Endodermal cell (in vitro differentiated cells): ENCODE measurements at places on chromosomes 11 and 22.
A peak's percentile ranks its signal among the peaks of the same experiment; 100 is the strongest.

DNA sequence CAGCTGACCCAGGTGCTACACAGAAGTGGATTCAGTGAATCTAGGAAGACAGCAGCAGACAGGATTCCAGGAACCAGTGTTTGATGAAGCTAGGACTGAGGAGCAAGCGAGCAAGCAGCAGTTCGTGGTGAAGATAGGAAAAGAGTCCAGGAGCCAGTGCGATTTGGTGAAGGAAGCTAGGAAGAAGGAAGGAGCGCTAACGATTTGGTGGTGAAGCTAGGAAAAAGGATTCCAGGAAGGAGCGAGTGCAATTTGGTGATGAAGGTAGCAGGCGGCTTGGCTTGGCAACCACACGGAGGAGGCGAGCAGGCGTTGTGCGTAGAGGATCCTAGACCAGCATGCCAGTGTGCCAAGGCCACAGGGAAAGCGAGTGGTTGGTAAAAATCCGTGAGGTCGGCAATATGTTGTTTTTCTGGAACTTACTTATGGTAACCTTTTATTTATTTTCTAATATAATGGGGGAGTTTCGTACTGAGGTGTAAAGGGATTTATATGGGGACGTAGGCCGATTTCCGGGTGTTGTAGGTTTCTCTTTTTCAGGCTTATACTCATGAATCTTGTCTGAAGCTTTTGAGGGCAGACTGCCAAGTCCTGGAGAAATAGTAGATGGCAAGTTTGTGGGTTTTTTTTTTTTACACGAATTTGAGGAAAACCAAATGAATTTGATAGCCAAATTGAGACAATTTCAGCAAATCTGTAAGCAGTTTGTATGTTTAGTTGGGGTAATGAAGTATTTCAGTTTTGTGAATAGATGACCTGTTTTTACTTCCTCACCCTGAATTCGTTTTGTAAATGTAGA lies 1.7 kb downstream of the MALAT1 start:
- peak; percentile 61 for DNase-seq

DNA sequence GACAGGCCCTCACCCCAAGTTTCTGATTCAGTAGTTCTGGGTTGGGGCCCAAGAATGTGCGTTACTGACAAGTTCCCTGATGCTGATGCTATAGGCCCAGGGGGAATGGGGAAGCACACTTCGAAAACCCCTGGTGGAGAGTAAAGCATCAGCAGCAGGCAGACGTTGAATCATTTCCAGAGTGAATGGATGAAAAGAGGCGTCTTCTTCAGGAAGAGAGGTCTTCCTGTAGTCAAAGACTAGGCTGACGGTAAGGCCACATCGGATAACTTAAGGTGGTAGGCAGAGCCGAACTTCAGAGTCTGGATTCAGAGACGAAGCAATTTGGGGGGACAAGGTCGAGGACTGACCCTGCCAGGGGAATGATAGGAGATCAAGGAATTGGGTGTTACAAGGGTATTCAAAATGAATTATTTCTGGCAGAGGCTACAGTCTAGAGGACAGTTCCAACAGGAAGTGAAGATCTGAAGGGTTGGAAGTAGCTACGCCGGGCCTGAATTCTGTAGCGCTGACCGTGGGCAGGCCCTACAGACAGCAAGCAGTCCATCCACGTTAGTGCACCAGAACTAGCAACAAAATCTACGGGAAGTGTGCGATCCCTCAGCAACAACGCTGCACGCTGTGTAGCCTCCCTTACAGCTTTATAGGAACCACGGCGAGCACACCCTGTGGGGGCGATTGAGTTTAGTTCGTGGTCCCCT lies 862 bp upstream of the CENATAC start:
- DNase-seq: peak; percentile 63

- DNase-seq: no peak
These were observed 147.2 kb upstream of the BDNF start for GRCh38 chr11:27847496-27847895.

- DNase-seq: peak; percentile 88
These were observed at the start of gene NOX4 for GRCh38 chr11:89490981-89491690. NOX4 (minus strand) TSS chr11:89491375; CDS start chr11:89491246, 129 bp downstream.

- DNase-seq: no peak
These were observed 45.3 kb upstream of the PPARA start for GRCh38 chr22:46104881-46105493.

DNA sequence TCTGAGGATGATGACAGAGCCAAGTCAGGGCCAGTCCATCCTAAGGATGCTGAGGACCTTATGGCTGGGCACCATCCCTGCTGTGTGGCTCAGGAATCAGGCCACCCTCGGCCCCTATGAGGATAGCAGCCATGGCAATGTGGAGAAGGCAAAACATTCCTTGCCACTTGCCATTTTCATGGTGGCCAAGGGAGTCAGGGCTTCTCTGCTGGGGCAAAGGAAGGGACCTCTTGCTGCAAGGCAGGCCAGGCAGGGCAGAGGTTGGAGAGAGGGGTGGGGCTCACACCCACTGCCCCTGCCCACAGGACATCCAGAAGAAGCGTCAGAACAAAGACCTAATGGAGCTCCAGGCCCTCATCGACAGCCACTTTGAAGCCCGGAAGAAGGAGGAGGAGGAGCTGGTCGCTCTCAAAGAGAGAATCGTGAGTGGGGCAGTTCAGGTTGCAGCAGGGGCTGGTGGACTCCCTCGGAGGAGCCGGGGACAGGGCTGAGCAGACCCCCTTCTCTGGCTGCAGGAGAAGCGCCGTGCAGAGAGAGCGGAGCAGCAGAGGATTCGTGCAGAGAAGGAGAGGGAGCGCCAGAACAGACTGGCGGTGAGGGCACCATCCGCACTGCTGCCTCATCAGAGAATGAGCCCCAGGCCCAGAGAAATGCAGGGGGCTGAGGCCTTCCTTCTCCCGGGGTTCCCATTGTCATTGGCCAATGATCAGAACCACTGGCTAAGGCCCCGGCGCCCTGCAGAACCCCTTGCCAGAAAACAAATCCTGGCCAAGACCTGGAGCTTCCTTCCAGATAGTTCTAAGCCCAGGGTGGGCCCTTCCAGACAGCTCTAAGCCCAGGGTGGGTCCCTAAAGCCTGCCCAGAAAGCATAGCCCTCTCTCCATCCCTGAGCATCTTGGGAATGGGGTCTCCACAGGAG lies 13.5 kb upstream of the MRPL23 start:
- no peak for DNase-seq

DNA sequence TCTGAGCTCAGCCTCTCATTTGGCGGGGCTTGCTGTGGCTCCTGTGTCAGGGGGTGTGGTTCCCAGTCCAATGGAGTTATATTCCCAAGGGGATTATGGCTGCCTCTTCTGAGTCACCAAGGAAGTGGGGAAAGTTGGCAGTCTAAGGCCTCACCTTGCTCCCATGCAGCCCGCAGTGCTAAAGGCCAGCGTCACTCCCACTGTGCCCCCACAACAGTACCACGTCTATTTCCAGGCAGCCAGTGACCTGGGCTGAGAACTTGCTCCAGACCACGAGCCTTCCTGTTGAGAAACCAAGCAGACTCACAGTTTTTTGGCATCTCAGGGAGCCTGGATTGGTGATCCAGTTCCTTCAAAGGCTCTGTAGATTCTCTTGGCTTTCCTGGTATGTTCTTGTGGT lies 45.6 kb downstream of the OR2AT4 start:
- DNase-seq: peak; percentile 43

GRCh38 chr11:30583476-30584280 lies 2.5 kb downstream of the MPPED2 start:
- DNase-seq: peak; percentile 77

- peak; percentile 30 for DNase-seq
These were observed 14.4 kb downstream of the KCNQ1 start for GRCh38 chr11:2459016-2459725.

DNA sequence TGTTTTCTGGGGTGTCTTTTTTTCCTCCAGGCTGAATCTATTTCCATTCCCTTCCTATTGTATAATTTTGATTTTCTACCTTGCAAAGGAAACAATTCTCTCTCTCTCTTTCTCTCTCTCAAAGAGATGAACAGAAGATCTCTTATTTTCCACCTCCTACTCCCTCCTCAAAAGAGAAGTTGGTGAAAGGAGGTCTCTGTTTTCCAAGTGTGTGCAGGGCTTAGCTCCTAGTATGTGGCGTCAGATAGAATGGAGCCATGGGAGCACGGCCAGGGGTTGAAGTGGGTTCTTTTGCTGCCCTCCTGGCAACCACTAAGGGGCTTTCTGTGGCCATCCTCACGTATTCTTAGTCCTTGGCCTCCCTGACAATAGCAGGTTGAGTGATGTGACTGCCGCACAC lies 480 bp downstream of the TRIM34 start:
- DNase-seq: no peak

DNA sequence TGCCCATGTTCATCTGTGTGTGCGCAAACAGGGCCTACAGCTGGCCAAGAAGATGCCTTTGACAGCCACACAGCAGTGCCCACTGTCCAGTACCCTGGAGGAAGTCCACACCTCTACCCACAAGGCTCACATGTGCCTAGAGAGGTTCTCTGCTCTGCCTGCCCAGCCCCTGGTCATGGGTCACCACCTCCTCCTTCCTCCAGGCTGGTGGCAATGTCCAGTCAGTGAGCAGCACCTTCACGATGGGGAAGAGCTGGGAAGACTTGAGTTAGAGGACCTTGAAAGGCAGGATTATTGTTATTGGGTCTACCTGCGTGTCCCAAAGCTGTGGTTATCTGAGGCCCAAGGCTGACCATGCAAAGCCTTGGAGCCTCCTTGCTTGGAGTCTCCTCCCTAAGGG lies 28.4 kb upstream of the TTC12 start:
- no peak for DNase-seq

- no peak for DNase-seq
These were observed 23.1 kb upstream of the FZD4 start for GRCh38 chr11:86978247-86978646.

DNA sequence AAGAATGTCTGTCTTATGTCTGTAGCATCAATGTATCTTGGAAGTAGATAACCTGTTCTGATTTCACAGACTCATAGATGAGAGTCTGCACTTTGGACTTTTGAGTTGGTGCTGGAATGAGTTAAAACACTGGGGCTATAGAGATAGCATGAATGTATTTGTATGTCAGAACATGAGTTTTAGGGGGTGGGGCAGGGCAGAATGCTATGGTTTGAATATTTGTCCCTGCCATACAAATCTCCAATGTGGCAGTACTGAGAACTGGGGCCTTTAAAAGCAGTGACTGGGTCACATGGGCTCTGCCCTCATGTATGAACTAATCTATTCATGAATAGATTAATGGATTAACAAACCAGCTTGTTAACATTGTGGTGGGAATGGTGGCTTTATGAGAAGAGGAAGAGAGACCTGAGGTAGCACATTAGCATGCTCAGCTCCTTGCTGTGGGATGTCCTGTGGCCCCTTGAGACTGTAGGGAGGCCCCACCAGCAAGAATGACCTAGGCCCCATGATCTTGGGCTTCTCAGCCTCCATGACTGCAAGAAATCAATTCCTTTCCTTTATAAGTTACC lies 15.5 kb upstream of the OR52K1 start:
- no peak for DNase-seq

DNA sequence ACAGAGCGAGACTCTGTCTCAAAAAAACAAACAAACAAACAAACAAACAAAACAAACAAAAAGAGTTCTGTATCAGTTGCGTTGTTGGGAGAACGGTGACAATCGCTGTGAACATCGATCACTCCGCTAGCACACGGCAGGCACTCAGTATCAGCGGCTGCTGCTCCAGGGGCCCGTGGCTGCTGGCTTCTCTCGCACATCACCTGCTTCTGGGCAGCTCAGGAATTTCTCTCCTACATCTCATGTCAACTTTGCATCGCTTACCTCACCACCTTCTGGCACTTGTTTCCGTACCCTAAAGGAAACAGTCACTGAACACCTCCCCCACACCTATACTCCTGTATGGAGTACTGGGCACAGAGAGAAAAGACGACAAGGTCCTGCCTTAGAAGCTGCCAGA lies 70.3 kb upstream of the WNT7B start:
- peak; percentile 40 for DNase-seq

- DNase-seq: peak; percentile 69
These were observed 29.1 kb upstream of the COMT start for GRCh38 chr22:19912271-19912999.

- DNase-seq: peak; percentile 76
These were observed 2.4 kb downstream of the MYRF start for GRCh38 chr11:61754534-61755482.
